Kidney glomerular epithelial cell (primary cell): ENCODE measurements at places on chromosomes 11 and 22.
A peak's percentile ranks its signal among the peaks of the same experiment; 100 is the strongest.

- DNase-seq, result no peak
Observed at GRCh38 chr11:118283037-118283636, 19.0 kb upstream of the MPZL2 start.

DNA sequence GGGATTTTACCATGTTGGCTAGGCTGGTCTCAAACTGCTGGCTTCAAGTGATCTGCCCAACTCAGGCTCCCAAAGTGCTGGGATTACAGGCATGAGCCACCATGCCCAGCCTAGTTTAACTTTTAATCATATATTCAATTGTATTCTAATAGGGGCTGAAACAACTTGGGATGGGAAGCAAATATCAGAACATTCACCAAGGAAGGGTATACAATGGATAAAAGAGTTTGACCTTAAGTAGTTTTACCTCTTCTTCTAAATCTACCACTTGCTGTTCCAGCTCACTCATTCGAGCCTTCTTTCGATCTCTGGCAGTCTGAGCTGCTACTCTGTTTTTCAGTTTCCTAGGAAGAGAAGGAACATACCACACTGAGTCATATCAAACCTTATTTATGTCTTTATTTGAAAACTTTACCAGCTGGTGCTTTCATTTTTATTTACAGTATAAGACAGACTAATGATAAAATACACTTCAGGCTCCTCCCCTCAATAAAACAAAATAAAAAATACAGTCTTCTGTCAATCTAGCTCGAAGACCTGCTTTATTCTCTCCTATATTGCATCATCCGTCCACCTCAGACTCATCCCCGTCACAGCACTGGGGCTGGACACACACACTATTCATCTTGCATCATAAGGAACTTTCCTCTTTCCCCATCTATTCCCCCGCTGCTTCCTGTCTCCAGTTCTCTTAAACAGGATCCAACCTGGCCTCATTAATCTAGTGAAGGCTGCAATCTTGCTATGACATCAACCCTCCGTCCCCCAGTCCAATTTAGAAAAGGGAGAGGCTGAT lies 1.4 kb downstream of the XBP1 start:
- DNase-seq, result peak; percentile 74

DNA sequence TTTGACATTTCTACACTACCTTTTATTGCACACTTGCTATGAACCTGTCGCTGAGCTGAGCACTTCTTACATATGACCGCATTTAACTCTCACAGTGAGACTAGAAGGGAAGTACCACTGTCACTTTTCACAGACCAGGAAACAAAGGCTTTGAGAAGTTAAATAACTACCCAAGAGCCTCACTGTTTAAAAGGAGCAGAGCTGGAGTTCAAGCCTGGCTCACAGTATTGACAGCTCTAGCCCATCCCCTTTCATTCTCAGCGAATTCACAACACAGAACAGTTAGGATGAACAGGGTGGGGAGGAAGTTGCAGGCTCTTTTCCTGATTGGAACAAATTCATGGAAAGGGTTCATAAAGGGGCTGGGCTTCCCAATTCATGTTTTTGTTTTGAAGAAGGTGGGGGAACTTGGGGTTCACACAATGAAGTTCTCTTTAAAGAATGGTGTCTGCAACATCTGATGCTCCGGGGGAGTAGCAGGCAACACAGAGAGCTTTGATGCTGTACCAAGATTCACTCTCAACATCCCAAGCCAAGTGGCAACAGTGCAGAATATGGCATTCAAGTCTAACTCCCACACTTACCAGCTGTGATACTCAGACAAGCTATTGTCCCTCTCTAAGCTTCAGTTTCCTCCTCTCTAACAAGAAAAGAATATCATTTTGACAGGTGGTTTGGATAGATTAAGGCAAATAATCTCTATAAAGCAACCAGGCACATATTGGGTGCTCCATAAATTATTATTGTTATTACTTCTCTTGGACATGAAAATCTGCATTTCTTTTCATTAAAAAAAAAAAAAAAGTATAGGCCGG lies 17.2 kb downstream of the SCGB1A1 start:
- DNase-seq, result no peak

GRCh38 chr11:119932828-119933562 lies 204.0 kb upstream of the NECTIN1 start:
- no peak for DNase-seq

GRCh38 chr11:36404831-36405230 lies 105.2 kb downstream of the TRAF6 start:
- no peak for DNase-seq

GRCh38 chr11:17672469-17672868 lies 46.9 kb upstream of the MYOD1 start:
- no peak for DNase-seq

DNA sequence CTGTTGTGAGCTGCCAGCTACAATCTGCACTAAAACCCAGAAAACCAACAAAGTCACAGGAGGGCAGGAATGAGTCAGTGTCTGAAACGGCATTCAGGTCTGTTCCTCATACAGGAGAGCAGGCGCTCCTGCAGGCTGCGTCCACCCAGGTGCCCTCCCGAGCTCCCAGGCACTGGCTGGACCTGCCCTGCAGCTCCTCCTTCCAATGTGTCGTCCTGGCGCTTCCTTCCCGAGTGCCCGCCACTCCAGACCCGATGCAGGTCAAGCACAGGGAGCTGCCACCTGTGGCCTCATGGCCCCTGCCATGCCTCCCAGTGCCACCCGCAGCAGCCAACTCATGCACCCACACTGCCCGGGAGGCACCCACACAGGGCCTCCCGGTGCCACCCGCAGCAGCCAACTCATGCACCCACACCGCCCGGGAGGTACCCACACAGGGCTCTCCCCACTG lies 12.0 kb downstream of the BRD1 start:
- DNase-seq, result peak; percentile 22

GRCh38 chr11:84243629-84244263 lies 957.6 kb upstream of the CCDC90B start:
- DNase-seq, result no peak

- no peak for DNase-seq
Observed at GRCh38 chr11:74050465-74050864, 41.6 kb upstream of the UCP3 start.
